Activated CD4-positive, CD25-positive, alpha-beta regulatory T cell treated with anti-CD3 and anti-CD28 coated beads, Interleukin-2, amount 50 U/mL, for 24 hours (primary cell): ENCODE measurements at places on chromosomes 7 and 10.

- no peak for ATAC-seq
These were observed 181.2 kb downstream of the KCNMA1 start for GRCh38 chr10:77456414-77456813.

- no peak for ATAC-seq
These were observed 168.4 kb upstream of the DKK1 start for GRCh38 chr10:52145636-52146035.

GRCh38 chr10:92530421-92530820 is 43.5 kb downstream of the IDE start:
- no peak for ATAC-seq

- peak; percentile 76 for ATAC-seq
These were observed 9.6 kb upstream of the CFAP70 start for GRCh38 chr10:73368238-73368637.

- ATAC-seq = no peak
These were observed 727 bp downstream of the ATRNL1 start for GRCh38 chr10:115093776-115094408.

GRCh38 chr10:123355748-123356481 is 201.7 kb downstream of the BUB3 start:
- ATAC-seq = no peak

DNA sequence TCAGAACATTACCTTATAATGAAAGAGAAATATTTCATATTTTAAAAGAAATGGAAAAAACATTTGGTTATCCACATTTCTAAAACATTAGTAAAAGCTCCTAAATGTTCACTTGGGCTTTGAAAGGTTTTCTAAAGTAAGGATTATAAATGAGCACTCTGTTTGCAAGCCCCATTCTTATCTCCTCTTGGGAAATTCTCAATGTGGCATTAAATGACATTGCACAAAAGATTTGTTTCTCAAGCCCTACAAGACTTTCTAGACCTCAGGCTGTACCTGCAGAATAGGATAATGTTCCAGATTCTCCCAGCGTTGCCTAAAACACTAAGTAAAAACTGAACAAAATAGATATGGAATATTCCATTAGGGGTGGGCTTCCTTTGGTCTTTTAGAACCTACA is 658.0 kb upstream of the FOXK1 start:
- no peak for ATAC-seq
